ENCODE measurements at places on chromosomes 7 and 10. TPM values are rescaled to one million over a fixed set of nuclear protein-coding genes. Genes with fewer than 3 reads are reported as not detected.

- DNase-seq, result no peak
Measured at GRCh38 chr10:128098631-128099030, 27.6 kb downstream of the MKI67 start.

DNA sequence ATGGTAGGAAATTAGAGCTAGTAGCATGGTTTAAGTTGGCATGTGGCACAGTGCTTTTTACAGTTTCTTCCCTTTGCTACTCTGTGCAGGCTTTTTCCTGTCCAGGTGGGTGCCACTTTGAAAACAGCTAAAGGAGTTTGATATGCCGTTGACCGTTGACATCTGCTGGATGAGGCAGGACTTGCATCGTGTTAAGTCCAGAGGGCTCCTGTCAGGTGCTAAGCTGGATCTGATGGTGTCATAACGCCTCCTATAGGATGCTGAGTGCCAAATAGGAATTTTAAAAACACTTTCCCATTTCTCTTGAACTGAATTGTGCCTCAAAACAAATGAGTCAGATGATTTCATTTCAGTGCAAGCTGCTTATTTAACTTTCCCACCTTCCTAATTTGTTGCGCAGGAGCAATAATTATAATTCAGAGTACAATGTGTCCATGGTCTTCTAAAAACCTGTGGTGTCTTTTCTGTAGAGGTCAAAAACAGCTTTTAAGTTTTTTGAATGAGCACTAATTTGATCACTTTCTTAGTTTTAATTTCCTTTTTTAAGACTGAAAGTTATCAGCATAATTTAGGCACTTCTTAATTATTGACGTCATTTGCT, 178.3 kb downstream of the CDCA7L start:
- no peak for DNase-seq

- no peak for DNase-seq
Measured at GRCh38 chr7:140027858-140028257, 34.9 kb downstream of the PARP12 start.

GRCh38 chr7:92158660-92159575, 20.0 kb downstream of the LRRD1 start:
- DNase-seq, result no peak

- no peak for DNase-seq
Measured at GRCh38 chr10:106278383-106278782, 886.1 kb downstream of the SORCS1 start.

GRCh38 chr10:125691160-125691981, 8.4 kb upstream of the TEX36 start:
- no peak for DNase-seq

DNA sequence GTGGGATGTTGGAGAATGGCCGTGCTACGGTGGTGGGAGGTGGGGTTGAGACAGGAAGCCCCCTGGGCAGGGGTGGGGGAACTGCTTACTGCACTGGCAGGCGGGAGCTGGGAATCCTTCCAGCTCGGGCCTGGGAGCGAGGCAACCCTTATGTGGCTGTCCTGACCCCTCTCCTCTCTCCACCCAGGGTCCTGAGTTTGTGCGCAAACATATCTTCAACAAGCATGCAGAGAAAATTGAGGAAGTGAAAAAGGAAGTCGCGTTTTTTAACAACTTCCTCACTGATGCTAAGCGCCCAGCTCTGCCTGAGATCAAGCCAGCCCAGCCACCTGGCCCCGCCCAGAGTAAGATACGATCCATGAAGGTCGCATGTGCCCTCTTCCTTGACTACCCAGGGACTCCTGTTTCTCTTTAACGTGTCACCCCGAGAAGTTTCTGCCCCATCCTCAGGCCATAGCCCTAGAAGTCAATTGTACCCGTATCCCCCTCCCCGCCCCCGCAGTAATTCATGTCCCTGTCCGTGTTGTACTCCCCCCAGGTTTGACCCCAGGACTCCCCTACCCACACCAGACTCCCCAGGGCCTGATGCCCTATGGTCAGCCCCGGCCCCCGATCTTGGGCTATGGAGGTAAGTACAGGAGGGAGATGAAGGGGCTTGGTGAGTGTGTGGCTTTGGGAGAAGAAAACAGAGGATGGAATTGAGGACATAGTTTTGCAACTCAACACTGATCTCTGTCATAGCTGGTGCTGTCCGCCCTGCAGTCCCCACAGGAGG, 1.8 kb downstream of the UFSP1 start:
- no peak for DNase-seq

- no peak for DNase-seq
Measured at GRCh38 chr7:81714306-81714705, 55.5 kb downstream of the HGF start.

GRCh38 chr10:86100581-86101061, 266.0 kb downstream of the GRID1 start:
- DNase-seq, result no peak

DNA sequence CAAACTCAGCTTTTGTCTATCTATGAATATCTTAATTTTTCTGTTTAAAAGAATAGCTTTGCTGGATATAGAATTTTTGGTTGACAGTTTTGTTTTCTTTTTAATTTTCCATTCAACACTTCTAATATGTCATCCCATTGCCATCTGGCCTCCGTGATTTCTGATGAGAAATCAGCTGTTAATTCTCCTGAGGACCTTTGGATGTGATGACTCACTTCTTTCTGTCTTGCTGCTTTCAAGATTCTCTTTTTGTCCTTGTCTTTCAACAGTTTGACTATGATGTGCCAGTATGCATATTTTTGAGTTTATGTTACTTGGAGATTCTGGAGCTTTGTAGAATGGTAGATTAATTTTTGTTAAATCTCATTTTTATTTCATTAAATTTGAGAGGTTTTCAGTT, 38.4 kb downstream of the ZNF518A start:
- no peak for DNase-seq

DNA sequence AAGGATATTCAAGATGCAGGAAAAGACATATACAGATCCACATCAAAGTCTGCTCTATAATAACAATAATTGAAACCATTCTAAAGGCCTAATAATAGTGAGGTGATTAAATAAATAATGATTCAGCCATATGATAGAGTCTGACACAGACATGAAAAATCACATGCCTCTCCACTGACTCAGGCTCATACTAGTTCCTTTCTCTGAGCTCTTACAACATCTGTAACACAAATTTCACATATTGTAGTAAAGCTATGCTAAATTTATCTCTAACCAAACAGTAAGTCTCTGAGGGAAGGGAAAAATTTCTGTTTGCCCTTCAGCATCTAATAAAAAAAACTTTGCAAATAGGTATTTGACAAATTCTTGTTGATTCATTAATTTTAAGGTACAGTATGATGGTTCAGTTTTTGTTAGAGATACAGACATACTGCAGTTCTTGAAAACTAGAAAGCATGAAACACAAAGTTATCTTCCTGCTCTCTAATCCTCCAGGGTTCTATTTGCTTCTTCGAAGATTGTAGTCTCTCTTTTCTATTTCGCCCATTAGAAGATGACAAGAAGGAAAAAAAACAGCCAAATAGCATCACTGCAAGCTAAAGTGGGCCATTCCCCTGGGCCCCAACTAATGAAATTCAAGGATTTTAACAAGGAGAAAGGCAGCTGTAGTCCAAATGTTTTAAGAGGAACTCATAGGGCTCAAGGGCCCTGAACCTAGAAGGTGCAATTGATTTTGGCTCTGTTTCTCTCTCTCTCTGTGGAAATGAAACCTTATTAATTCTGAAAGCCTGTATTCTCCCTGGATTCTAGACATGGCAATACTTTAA, 53.9 kb downstream of the CUBN start:
- no peak for DNase-seq

GRCh38 chr10:133295426-133296320, 13.0 kb downstream of the TUBGCP2 start:
- DNase-seq, result no peak

GRCh38 chr10:45353186-45353585, 20.8 kb upstream of the ALOX5 start:
- DNase-seq, result no peak

- DNase-seq, result no peak
Measured at GRCh38 chr10:124250506-124250905, 157.1 kb upstream of the CHST15 start.

Gene TMEM213
- total RNA-seq, result not detected

Gene CALML5
- not detected for total RNA-seq

Gene DKK1
- total RNA-seq, result 0.22 TPM

Gene HHEX
- total RNA-seq, result 8.4 TPM

Gene APBB1IP
- 9.3 TPM for total RNA-seq

Measured in tibial nerve (tissue), 4 donors.